Body of pancreas (tissue), 4 donors: ENCODE measurements at places on chromosomes 5 and 9. TPM values are rescaled to one million over a fixed set of nuclear protein-coding genes. Genes with fewer than 3 reads are reported as not detected.

OCLN gene
- total RNA-seq, result 23.1 TPM

PRR16 gene
- 0.78 TPM for total RNA-seq

CNTNAP3 gene
- 14.2 TPM for total RNA-seq

CCDC183 gene
- total RNA-seq, result 14.5 TPM

KIF3A gene
- total RNA-seq, result 8.8 TPM

MYOZ3 gene
- total RNA-seq, result not detected

- H3K27me3 ChIP-seq, result no peaks in the 10 kb centered on the region
- no peaks in the 10 kb centered on the region for H3K4me1 ChIP-seq
- H3K4me3 ChIP-seq, result no peak overlapping the region
- H3K36me3 ChIP-seq, result no peaks in the 10 kb centered on the region
- H3K27ac ChIP-seq, result no peak overlapping the region
Observed at GRCh38 chr5:53265043-53265442, 155.5 kb upstream of the MOCS2 start.

- H3K36me3 ChIP-seq, result no peaks in the 10 kb centered on the region
- no peak for DNase-seq
- H3K4me1 ChIP-seq, result no peaks in the 10 kb centered on the region
- H3K4me3 ChIP-seq, result no peak overlapping the region
Observed at GRCh38 chr9:123609844-123610243, 253.8 kb downstream of the CRB2 start.

GRCh38 chr5:155595791-155596190, 582.2 kb downstream of the KIF4B start:
- H3K27me3 ChIP-seq, result no peaks in the 10 kb centered on the region
- no peaks in the 10 kb centered on the region for H3K4me1 ChIP-seq
- no peak for DNase-seq

DNA sequence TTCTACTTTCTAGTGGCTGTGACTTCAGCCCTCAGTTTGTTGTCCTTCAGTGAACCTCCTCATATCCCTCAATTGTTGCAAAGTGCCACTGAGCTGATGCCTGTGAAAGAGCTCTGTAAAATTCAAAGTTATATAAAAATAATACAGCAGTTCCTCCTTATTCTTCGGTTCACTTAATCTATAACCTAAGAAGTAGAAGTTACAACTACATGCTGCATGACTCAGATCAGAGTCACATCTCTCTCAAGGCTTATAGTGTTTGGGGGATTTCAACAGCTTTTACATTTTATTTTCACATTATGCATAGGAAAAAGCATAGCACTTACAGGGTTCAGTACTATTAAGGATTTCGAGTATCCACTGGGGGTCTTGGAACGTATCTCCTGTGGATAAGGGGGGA, 25.1 kb upstream of the GCNT1 start:
- no peak for DNase-seq
- no peaks in the 10 kb centered on the region for H3K4me1 ChIP-seq
- no peaks in the 10 kb centered on the region for H3K36me3 ChIP-seq
- H3K4me3 ChIP-seq, result no peak overlapping the region
- no peaks in the 10 kb centered on the region for H3K27me3 ChIP-seq
- no peak overlapping the region for H3K27ac ChIP-seq

- H3K27me3 ChIP-seq, result no peaks in the 10 kb centered on the region
- H3K27ac ChIP-seq, result peak overlapping the region; percentile 68
- H3K4me3 ChIP-seq, result no peak overlapping the region
- peak; percentile 30 for DNase-seq
Observed at GRCh38 chr5:178429491-178430185, 160.6 kb downstream of the COL23A1 start.

DNA sequence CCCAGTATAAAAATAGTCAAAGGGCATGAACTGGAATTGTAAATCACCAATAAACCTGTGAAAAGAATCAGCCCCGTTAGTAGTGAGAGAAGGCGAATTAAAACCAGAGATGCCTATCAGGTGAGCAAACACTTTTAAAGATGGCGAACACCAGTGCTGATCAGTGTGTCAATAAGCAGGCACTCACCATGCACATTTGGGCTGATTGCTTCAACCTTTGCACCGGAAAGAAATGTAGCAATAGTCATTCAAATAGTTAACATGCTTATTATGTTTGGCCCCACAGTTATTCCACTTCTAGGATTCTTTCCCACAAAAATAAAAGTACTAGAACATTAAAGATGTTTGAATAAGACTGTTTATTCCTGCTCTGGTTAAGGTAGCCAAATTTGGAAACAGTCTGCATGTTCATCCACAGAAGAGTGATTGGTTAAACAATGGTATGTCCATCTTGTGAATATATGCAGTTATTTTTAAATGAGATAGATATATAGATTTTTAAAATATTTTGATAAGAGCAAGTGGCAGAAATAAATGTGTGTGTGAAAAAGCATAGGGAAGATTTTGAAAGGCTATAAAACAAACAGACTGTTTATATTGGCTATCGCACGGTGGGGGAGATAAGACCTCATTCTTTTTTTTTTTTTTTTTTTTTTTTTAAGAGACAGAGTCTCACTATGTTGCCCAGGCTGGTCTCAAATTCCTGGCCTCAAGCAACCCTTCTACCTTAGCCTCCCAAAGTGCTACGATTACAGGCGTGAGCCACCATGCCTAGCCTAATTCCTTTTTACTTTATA, 112.2 kb downstream of the PIP5K1B start:
- H3K27me3 ChIP-seq, result no peaks in the 10 kb centered on the region
- peaks cover 11% of the 10 kb centered on the region for H3K4me1 ChIP-seq
- no peak overlapping the region for H3K27ac ChIP-seq
- H3K4me3 ChIP-seq, result no peak overlapping the region

DNA sequence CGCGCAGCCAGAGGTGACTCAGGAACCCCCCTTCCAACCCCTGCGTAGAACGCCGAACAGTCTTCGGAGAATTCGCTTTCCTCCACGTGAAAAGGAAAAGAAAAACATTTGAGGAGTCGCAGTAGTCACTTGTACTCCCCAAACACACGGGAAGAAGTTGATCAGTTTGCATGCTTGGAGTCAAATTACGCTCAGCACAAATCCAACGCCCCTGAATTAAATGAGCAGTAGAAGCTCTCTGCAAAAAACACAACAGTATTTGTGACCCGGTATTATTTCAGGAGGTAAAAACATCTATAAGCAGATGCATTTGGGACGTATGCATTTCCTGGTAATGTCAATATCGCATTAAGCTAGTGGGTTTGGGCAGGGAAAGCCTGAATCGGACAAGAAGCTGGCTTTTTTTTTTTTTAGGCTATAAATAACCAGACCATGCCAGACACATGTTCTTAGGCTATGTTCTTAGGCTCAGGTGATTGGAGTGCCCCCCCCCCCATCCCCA, 854 bp upstream of the ARL15 start:
- no peaks in the 10 kb centered on the region for H3K27me3 ChIP-seq
- no peak for DNase-seq
- peaks cover 27% of the 10 kb centered on the region for H3K4me1 ChIP-seq
- peak overlapping the region; percentile 41 for H3K4me3 ChIP-seq
- no peaks in the 10 kb centered on the region for H3K36me3 ChIP-seq
- peak overlapping the region; percentile 93 for H3K27ac ChIP-seq
